Activated naive CD4-positive, alpha-beta T cell treated with anti-CD3 and anti-CD28 coated beads, Interleukin-2, amount 50 U/mL, for 72 hours (primary cell): ENCODE measurements at places on chromosomes 2 and 18. TPM values are rescaled to one million over a fixed set of nuclear protein-coding genes. Genes with fewer than 3 reads are reported as not detected.

GRCh38 chr18:35377875-35378573, 887 bp upstream of the ZNF396 start:
- DNase-seq = no peak

- DNase-seq = no peak
These were observed 71.9 kb upstream of the NFU1 start for GRCh38 chr2:69509011-69509749.

DNA sequence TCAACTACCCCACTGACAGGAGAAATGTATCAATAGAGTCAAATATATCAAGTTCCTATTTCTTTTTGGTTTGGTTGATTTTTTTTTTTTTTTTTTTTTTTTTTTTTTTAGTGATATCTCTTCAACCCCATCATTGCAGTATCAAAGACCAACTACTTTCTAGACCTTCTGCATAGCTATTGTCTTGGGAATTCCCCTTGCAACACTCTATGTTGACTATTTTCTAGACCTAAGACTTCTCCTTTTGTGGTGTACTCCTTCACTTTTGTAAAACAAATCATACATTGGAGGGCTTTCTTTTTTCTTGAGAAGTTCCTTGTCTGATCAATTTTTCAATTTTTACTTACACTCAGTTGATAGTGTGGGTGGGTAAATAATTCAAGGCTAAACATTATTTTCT, 46.5 kb upstream of the NR4A2 start:
- no peak for DNase-seq

DNA sequence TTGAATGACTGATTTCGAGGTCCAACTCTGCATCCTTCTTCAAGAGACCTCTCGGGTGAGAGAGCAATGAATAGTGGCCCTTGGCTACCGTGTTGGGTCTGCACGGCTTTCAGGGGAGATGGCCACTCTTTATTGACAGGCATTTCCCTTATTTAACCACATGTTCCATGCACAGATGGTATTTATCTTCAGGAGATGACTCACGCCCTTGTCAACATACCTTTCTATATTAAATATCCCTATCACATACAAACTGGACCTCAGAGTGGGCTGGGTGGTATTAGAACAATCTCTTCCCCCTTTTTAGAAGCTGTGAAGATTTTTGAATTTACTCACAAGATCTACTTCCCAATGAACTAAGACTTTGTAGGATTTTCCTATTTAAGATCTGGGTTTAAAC, 109.6 kb upstream of the CDC42EP3 start:
- no peak for DNase-seq

DNA sequence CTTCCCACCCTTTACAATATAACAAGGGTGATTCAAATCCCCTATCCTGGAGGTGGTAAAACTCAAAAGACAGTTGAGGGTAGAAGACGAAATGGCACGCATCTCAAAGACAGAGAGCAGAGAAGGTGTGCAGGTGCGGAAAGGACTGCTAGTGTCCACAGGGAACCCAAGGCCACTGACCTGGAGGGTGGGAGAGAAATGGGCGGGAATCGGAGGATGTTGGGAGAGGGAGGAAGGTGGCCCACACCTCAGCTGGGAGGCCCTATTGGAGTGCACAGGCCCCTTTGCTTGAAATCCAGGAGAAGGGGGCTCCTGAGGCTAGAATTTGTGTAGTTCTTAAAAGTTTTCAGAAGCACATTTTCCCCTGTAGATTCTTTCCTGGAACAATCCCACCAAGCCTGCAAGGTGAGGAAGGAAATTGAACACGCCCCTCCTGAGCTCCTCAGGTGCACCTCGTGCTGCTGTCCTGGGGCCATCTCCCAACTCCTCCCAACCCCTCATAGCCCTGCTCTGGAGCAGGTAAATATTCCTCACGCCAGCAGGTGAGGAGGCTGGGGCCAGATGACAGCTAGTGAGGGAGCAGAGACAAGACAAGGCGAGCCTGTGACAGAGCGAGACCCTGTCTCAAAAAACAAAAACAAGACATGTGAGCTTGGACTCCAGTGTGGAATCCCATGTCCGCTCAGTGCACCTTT, 99.3 kb downstream of the MCFD2 start:
- DNase-seq = no peak

DNA sequence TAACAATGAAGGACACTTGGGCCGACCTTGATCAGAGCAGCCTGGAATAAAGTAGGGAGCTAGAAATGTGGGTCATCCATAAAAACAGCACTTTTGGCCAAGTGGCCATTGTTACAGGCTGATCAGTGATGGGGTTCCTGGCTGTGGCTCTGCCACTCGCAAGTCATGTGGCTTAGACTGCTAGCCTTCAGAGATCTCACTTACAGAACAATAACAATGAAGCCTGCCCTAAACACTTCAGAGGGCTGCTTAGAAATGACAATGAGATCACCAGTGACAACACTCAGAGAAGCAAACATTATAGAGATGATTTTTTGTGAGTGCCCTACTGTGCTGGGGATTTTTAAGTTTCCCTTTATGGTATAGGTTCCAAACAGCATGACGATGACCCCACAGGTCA, 107.9 kb upstream of the LMAN1 start:
- no peak for DNase-seq

DNA sequence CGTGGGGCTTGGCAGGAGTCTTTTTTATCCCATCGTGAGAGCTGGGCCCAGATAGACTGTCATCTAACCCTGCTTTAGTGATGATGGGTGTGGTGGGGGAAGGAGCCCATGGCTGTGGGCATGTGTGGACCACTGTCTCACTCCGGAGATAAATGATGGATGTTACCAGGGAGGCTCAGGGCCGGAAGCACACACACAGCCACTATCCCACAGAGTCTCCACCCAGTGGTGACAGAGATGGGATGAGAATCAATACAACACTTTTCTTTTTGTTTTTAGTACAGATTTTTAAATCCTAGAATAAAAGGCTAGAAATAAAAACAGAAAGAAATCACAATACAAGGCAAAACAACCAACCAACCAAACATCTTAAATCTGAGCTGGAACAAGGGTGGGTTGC, 233.4 kb downstream of the SOX11 start:
- DNase-seq = no peak

- DNase-seq = no peak
These were observed 308.9 kb downstream of the PLCL1 start for GRCh38 chr2:198113316-198113715.

DNA sequence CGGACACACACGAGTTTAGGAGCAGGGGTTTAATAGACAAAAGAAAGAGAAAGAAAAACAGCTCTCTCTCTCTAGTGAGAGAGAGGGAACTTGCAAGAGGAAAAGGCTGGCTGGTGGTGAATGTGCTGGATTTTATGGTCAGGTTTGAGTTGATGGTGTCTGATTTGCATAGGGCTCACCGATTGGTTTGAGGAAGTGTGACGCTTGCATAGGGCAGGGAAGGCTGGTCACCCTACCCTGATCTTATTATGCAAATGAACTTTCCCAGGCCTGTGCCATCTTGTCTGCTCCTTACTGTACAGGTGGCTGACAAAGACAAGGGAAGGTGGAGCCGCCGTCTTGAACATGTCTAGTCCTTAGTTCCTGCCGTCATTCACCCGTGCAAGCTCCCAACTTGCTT, 408.9 kb downstream of the RIT2 start:
- DNase-seq = no peak

GRCh38 chr2:181474222-181474881, 17.2 kb downstream of the ITGA4 start:
- DNase-seq = no peak

DNA sequence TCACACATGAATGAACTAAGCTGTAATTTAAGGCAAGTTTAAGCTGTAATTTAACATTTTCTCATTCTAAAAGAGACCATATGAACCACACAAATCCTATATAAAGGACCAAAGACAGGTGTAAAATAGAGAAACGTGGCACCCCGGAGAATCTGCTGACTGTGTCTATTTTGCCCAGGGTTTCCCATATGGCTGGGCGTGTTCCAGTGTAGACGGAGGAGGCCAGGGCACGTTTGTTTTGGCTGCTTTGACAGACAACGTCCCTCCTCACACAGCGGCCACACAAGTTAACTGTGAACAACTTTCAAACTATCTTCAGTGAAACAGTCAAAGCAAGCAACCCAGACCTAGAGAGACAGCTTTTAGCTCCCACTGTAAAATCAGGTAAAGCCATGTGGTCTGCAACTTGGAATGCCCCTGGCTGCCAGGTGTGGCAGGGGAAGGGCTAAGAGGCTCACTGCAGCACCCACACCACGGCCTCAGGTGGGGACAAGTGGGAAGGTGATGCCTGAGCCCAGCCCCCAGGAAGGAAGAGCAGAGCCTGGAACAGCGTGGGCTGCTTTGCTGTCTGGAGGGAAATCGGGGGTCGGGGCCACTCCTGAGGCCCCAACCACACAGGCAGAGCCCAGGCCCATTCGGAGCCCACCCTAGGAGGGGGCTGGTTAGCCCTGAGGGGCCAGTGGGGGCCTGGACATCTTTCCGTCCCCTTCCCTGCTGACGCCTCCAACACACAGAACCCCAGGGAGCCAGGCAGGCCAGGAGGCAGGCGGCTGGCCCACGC, 40.7 kb downstream of the SLC66A2 start:
- DNase-seq = no peak

DNA sequence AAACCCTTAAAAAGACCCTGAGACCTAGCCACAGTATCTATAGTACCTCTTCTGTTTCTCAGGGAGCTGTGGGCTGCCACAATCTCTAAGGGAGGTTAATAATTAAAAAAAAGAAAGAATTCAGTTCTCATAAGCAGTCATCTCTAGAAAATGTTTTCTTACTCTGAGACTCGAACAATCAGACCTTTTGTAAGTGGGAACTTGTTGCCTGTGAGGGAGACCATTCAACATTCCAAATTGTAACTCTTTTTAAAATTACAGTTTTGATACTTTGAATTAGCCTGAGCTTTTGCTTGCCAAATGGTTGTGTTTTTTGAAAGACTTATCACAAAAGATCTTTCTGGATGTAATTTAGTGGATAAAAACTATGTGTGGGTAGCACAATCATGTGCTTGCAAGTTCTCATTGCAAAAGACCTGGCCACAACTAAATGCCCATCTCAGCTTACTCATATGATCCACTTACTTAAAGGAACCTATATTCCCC, 33.3 kb downstream of the IL1R2 start:
- no peak for DNase-seq

GRCh38 chr2:226187616-226188015, 612.0 kb downstream of the IRS1 start:
- no peak for DNase-seq

DNA sequence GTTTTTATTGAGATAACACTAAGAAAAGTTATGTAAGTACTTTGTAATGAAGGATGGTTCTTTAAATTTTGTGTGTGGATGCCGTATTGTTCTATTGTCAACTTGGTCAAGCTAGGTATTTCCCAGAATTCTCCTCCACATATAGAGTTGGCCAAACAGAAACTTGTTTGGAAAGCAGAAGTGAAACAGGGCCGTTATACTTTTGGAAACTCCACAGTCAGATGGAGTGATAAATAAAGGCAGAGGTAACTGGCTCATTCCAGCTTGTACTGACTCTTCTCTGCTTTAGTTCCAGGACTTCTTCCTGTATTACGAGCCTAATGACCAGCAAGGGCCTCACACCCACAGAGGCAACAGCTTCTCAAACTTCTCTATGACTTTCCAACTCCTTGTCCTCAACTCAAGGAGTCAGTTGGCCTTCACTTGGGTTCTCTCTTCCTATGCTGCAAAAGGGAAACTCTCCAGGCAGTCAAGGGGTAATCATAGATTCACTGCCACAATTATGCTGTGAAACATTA, 16.4 kb upstream of the STARD7 start:
- DNase-seq = no peak

- DNase-seq = no peak
These were observed 156.6 kb downstream of the DTNA start for GRCh38 chr18:34866739-34867138.

The CIB4 gene
- total RNA-seq = not detected

The SCG2 gene
- total RNA-seq = not detected

The SCN7A gene
- total RNA-seq = not detected

The UPP2 gene
- not detected for total RNA-seq

The SPC25 gene
- total RNA-seq = 50.5 TPM

The MARCO gene
- total RNA-seq = not detected

The TMX3 gene
- total RNA-seq = 52.7 TPM

The LIMS4 gene
- 0.41 TPM for total RNA-seq

The MAPK4 gene
- not detected for total RNA-seq
